ENCODE measurements at places on chromosomes 1 and 21.

DNA sequence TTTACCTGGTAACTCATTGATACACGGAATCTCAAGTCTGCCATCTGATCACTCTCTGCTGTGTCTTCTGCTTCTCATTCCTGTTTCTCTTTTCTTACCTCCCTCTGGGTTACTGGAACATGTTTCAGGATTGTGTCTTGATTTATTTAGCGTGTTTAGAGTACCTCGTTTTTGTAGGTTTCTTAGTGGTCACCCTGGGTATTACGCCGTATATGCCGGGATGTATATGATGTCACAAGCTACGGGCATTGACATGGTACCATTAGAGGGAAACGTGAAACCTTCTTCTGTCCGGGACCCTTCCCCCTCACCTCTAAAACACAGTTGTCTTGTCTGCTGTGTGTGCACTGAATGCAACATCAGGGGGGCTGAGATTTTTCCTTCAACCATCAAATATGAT is 2.8 kb downstream of the ACTRT2 start:
- peaks cover 3% of the 10 kb centered on the region for H3K27me3 ChIP-seq
- no peak overlapping the region for H3K27ac ChIP-seq
- H3K36me3 ChIP-seq: no peaks in the 10 kb centered on the region
- H3K4me3 ChIP-seq: no peak overlapping the region
- no peaks in the 10 kb centered on the region for H3K4me1 ChIP-seq

- no peak for DNase-seq
Measured at GRCh38 chr1:78683079-78683478, 33.4 kb downstream of the IFI44 start.

- H3K27ac ChIP-seq: no peak overlapping the region
Measured at GRCh38 chr1:18998016-18998724, 41.7 kb upstream of the IFFO2 start.

DNA sequence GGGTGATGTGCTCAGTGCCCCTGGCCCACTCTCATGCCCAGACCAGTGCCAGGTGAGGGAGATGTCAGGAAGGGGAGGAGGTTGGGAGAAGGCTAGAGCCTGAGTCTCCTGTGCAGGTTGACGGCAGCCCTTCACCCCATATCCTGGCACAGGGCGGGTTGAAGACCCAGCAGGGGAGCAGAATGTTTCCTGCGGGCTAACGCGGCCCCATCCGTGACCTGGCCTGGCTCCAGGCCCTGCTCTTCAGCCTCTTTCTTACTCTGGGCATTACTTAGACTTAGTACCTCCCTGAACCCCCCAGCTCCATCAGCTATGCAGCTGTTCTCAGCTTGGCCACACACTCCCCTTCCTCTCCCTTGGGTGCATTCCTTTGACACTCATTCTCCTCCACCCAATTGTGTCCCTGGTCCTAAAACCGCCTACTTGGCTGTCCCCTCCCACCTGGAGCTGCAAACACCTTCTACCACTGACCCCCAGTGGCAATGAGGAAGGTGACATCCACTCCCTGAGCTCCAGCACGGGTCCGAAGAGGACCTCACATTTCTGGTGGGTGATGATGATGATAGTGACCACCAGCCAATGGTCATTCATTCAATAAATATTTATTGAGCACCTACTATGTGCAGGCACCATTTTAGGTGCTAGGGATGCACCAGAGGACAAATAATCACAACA is 179.0 kb downstream of the PTPRU start:
- no peak overlapping the region for H3K27ac ChIP-seq
- no peaks in the 10 kb centered on the region for H3K4me1 ChIP-seq
- H3K27me3 ChIP-seq: no peaks in the 10 kb centered on the region

Data from heart left ventricle (tissue), 16 donors.